Stimulated activated CD4-positive, alpha-beta T cell treated with anti-CD3 and anti-CD28 coated beads, TNF-alpha, amount 100 ng/mL, for 24 hours (primary cell): ENCODE measurements at places on chromosomes 7 and 10.

DNA sequence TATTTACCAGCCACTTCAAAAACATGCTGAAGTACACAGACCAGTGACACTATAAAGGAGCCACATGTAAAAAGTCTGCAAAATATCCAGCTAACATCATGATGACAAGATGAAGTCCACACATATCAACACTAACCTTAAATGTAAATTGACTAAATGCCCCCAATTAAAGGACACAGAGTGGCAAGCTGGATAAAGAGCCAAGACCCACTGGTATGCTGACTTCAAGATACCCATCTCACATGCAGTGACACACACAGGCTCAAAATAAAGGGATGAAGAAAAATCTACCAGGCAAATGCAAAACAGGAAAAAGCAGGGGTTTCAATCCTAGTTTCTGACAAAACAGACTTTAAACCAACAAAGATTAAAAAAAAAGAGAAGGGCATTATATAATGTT lies 12.9 kb upstream of the C10orf88 start:
- no peak for DNase-seq

DNA sequence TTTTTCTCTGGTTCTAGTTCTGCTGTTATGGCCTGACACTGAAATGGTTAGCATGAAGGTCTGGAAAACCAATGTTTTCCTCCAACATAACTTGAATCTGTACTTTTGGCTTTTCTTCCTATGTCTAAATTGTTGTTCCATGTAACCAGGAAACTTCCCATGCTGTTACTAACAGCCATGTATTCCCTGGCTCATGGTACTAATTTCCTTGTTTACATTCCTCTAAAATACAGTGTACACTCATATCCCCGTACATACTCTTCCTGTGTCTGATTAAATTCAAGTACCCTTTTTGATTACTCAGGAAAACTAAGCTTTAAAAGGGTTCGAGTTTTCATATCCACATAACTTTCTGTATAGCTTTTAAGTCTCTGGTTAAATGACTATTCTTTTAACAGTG lies 12.3 kb upstream of the ACSM6 start:
- no peak for DNase-seq

- DNase-seq: no peak
Observed at GRCh38 chr10:56258378-56258777, 102.7 kb downstream of the ZWINT start.

DNA sequence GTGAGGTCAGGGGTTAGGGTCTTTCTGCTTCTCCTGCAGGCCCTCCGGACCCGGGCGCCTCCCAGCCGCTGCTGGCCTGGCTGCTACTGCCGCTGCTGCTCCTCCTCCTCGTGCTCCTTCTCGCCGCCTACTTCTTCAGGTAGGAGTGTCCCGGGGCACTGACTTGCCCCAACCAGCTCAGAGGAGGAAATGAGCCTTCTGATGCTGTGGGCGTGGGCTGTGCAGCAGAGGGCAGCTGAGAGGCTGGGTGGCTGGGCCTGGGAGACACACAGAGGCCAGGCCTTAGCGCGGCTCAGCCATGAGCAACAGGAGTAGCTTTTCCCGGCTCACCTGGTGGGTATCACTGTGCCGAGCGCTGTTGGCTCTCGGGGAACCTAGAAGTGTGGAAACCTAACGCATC lies 78.9 kb downstream of the MKI67 start:
- peak; percentile 70 for DNase-seq

GRCh38 chr10:84854439-84854838 lies 526.0 kb downstream of the CCSER2 start:
- DNase-seq: no peak

GRCh38 chr10:96306516-96306915 lies 2.3 kb downstream of the DNTT start:
- no peak for DNase-seq

- no peak for DNase-seq
Observed at GRCh38 chr7:129258649-129259389, 34.0 kb downstream of the AHCYL2 start.

- no peak for DNase-seq
Observed at GRCh38 chr7:40923626-40924025, 779.3 kb downstream of the INHBA start.

GRCh38 chr7:46071076-46071475 lies 150.0 kb upstream of the IGFBP3 start:
- no peak for DNase-seq

- DNase-seq: no peak
Observed at GRCh38 chr10:2891073-2891769, 176.1 kb upstream of the PFKP start.

DNA sequence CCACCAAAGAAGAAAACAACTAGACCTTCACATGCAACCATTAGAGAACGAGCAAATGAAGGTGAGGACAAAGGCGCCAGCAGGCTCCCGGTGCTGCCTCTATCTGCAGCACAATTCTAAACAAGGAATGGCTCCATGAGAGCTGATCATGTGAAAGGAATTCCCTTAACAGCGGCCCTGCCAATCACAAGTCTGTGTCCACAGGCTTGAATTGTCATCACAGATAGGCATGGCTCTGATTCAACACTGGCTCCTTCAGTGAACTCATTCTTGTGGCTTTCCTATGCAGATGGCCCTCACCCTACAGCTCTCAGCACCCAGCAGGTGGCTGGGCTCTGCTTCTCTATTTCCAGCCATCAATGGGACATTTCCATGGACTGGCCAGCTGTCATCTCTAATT lies 36.2 kb downstream of the LAMB1 start:
- no peak for DNase-seq

- peak; percentile 93 for DNase-seq
Observed at GRCh38 chr10:5684318-5684970, at the start of gene TASOR2. Gene TASOR2 (plus strand): TSS chr10:5684838. CDS start chr10:5720643, 35,805 bp downstream.

- no peak for DNase-seq
Observed at GRCh38 chr7:1950452-1951158, 280.5 kb downstream of the ELFN1 start.

GRCh38 chr10:131147301-131147975 lies 164.1 kb downstream of the TCERG1L start:
- no peak for DNase-seq

DNA sequence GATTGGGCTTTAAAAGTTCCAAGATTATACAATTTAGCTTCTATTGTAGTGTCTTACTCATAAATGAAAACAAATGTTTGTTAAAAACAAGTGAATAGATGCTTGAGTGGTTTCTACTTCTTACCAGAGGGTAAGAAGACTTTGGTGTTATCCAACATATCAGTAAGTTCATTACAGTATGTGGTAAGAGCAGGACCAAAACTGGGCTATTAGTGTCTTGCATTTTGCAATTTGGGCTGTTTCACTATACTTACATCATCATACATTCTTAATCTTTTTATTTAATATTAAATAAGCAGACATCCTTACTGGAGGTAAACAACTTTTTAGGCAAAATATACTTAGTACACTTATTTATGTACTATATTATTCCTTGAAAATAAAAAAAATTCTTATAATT lies 248.4 kb upstream of the HGF start:
- DNase-seq: no peak

- no peak for DNase-seq
Observed at GRCh38 chr10:83182076-83182475, 957.2 kb upstream of the GHITM start.

DNA sequence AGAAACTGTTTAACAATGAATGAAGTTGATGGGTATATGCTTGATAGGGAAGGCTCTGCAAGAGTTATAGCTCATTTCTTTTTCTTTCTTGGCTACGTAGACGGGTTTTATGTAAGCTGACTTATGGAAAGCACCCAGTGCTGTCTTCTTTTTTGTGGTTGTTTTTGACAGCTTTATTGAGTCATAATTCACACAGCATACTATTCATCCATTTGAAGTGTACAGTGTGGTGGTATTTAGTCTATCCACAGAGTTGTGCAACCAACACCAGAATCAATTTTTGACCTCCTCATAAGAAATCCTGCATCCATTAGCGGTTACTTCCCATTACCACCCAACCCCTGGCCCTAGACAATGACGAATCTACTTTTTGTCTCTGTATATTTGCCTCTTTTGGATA lies 240.6 kb upstream of the KIAA1217 start:
- no peak for DNase-seq

DNA sequence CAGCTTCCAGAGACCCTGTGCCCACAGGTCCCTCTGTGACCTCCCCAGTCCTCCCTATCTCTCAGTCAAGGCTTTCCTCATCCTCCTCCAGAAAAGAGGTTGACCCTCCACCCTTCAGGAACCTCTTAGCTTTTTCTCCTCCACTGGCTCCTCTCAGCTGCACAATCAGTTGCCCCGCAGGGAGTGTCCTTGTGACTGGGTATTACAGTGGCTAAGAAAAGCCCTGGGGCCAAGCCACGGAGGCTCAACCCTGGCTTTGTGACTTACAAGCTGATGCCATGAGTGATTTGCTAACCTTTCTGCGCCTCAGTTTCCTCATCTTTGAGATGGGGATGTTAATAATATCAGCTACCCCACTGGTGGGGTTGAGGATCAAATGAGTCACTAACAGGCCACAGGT lies 66.4 kb upstream of the ZMIZ1 start:
- DNase-seq: no peak

- DNase-seq: peak; percentile 76
Observed at GRCh38 chr7:585229-585711, 65.6 kb upstream of the PDGFA start.

- peak; percentile 63 for DNase-seq
Observed at GRCh38 chr10:61882621-61883370, 18.7 kb upstream of the ARID5B start.

GRCh38 chr10:76697923-76698322 lies 939.7 kb downstream of the KCNMA1 start:
- DNase-seq: no peak

- DNase-seq: no peak
Observed at GRCh38 chr7:100220586-100221230, 959 bp downstream of the PVRIG start.

- no peak for DNase-seq
Observed at GRCh38 chr7:131148708-131149428, 178.8 kb upstream of the MKLN1 start.

DNA sequence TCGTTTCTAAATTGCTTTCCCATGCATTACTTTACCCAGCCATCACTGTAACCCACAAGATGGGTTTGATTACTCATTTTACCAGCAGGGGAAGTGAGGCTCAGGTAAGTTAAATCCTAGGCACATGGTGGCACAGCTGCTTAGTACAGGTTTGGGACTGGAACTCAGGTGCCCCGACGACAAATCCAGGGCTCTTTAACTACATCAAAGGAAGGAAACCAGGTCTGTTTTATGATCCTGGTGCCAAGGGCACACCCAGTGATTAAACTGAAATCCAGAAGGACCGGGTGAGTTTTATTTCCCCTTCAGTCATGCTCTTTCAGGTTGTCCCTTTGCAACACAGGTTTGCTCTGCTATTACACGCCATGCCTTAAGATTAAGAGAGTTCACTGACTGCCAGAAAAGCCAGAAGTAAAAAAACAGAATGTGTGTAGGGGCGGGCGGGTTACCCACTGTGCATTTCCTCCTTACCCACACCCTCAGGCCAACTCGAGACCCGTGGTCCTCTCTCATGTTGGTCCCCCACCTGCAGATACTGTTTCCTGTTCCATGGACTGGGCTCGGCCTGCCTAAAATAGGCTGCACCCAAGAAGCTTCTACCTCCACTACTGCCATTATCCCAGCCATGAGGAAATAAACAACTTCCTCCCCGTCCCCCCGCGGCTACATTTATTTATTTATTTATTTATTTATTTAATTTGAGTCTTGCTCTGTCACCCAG lies 55.1 kb upstream of the KDM7A start:
- DNase-seq: no peak

DNA sequence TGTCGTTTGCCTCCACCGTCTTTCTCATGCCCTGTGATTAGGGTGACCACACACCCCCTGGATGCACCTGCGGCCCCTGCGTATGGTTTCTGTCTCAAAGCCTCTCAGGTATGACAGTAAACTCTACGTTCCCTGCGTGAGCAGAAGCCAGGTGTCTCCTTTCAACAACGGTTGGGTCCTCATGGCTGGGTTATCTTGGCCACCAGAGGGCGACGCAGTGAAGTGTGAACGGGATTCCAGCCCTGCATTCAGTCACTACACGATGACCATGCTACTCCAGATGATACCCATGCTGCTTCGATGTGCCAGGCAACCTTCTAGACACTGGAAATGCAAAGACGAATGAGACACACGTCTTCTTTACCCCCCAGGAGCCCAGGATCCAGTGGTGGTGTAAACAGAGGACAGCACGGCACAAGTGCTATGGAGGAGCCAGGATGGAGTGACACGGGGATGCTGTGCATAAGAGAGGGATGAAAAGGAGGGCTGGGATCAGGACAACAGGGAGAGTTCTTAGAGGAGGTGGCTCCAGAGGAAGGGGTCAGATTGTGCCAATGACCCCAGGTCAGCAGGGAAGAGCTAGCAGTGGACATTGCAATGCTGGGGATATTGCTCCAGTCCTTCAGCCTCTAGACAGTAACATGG lies 228.1 kb upstream of the PFKP start:
- DNase-seq: peak; percentile 50

- no peak for DNase-seq
Observed at GRCh38 chr10:48239618-48240017, 34.9 kb downstream of the FRMPD2 start.

DNA sequence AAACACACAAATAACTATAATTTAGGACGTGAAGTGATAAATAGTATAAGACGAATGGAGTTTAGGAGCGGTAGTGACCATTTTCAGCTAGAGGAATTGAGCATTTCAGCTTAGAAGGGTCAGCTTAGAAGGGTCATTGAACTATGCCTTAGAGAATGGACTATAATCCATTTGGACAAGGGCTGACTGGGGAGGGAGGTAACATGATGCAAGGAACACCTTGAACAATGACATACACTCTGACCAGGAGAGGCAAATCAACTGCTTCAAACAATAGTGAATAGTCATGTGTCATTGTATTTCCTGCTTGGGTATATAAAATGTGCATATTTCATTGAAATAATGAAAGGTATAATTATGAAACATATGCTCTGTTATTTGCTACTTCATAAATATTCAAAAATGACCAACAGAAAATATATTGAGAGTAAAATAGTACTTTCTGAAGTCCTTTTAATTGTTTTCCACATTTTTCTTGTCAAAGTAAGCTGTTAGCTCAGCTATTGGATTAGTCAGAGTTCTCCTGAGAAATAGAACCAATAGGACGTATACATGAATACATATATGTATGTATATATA lies 40.5 kb upstream of the WASL start:
- DNase-seq: no peak

DNA sequence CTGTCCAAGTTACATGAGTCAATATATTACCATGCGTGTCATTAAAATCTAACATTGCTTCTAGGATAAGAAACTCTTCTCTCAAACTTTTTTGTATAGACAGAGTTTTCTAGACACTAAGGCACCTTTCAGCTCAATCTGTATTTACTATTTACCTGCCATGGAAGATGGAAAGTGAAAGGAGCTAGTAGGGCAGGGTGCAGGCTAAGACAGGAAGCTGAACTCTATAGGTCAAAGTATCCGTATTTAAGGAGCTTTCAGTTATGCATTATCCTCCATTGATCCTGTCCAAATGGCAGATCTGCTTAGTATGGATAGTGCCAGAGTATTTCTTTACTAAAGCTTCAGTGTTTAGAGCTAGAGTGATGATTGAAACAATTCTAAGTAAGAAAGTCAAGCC lies 612.8 kb downstream of the IPMK start:
- no peak for DNase-seq

- no peak for DNase-seq
Observed at GRCh38 chr7:155104913-155105312, 34.8 kb downstream of the HTR5A start.
